Activated CD4-positive, alpha-beta T cell treated with anti-CD3 and anti-CD28 coated beads, Interleukin-2, amount 10 ng/mL, durations not matched to agents 7 days and 5 days (primary cell): ENCODE measurements at places on chromosomes 1 and 21. TPM values are rescaled to one million over a fixed set of nuclear protein-coding genes. Genes with fewer than 3 reads are reported as not detected.

DNA sequence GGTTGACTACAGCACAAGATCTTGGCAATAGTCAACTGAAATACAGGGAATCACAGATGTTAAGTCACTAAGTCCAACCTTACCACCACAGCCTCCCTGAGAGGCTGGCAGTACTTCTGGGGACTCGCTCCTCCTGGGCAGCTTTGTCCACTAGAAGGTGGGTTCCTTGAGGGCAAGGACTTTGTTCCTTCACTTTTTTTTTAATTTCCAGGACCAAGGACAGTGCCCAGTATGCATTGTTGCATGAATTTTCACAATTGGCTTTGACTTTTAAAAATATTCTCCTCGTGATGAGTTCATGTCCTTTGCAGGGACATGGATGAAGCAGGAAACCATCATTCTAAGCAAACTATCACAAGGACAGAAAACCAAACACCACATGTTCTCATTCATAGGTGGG, 96.7 kb upstream of the IGSF21 start:
- DNase-seq = no peak

DNA sequence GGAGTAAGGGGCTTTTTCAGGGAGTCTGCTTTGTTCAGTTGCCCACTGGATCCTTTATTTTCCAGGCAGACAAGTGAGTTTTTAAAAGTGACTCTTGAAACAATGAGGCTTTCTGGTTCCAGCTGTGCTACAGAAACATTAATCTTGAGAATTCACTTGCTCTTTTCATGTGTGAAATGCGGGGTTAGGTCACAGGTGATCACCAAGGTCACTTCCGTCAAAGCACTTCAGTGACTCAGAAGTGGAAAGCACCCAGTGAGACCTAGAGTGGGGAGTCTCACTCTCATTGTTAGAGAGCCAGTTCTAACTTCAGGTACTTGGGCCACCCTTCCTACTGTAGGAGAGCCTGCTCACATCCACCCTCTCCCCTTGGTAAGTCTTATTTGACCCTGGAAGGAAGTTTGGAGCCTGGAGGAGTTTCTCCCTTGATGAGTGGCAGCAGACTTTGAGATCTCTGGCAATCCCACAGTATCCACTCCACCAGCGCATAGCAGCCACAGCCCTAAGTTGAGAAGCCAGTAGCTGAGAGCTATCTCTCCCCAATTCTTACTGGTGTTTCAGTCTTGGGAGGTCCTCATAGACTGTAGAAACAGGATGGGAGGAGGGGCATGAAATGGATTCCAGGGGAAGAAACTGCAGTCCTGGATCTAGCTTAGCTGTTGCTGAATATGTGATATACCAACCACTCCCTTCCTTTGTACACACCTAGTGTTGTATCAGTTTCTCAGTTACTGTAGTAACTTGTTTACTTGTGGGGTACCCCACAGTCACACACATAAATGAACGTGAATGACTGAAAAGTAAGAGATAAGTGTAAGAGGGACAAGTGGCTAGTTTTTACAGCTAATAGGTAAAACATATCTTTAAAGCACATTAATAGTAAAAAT, 3.1 kb downstream of the TACSTD2 start:
- DNase-seq = peak; percentile 49

DNA sequence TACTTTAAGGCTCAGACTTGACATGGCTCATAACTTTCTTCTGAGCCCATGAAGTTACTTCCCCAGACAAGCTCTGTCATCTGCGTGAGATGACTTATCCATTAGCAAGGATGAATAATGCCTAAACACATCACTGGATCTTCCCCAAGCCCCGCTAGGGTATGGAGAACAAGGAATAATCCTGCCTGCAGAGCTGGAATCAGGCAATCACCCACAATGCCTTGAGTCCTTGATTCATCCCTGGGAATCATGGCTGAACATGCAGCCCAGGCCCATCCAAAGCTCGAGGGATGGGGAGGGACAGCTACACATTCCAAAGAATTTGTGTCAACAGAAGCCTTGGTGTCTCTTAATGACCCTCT, 131.7 kb downstream of the PSMG1 start:
- no peak for DNase-seq

DNA sequence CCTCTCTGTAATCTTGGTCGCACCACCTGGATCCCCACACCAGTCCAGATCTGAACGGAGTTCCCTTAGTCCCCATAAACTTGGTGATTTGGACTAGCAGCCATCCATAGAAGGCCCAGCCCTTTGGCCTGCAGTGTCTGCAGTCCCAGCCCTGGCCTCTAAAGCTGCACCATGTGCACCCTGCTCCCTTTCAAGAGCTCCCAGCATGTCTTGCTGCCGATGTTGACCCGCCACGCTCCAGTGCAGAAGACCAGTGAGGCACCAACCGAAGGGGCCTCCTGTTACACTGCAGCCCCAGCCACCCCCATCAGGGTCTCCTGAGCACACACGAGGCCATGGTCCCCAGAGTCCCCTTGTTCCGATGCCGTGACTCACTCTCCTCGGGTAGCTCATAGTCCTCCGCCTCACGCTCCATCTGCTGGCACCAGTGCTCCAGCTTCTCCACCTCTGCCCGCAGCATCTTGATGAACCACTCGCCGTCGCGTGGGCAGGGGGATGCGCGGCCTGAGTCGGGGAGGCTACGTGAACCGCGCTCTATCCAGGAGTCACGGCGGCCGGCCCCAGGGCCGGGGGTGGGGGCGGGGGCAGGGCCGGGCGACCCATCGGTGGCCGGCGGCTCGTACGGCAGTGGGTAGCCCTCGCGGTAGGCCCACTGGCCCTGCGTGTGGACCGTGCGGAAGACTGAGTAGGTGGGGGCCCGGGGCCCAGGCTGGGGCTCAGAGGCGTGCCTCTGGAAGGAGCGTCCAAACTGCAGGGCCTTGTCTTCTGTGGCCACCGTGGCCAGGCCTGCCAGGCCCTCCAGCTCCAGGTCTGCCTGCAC, 8.9 kb upstream of the SMIM12 start:
- DNase-seq = no peak

NMNAT2 gene
- not detected for total RNA-seq

DNA sequence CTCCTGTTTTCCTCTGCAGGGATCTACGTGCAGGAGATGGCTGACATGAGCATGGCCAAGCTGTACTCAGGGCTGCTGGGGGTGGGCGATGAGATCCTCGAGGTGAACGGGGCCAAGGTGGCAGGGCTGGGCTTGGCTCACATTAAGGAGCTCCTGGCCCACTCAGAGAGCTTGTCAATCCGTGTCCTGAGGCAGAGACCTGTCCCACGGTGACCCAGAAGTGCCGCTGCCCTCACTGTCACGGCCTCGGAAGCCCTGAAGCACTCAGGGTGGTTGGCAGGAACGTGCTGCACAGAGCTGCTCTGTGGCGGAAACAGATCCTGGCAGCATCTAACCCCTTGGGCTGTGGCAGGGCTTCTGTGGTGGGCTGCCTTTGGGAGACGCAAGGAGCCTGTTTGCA, 37.6 kb downstream of the KIAA1614 start:
- no peak for DNase-seq

GRCh38 chr1:151693057-151693651, 23.4 kb downstream of the CELF3 start:
- no peak for DNase-seq
